ENCODE measurements at places on chromosomes 2 and 18. TPM values are rescaled to one million over a fixed set of nuclear protein-coding genes. Genes with fewer than 3 reads are reported as not detected.
A peak's percentile ranks its signal among the peaks of the same experiment; 100 is the strongest.

DNA sequence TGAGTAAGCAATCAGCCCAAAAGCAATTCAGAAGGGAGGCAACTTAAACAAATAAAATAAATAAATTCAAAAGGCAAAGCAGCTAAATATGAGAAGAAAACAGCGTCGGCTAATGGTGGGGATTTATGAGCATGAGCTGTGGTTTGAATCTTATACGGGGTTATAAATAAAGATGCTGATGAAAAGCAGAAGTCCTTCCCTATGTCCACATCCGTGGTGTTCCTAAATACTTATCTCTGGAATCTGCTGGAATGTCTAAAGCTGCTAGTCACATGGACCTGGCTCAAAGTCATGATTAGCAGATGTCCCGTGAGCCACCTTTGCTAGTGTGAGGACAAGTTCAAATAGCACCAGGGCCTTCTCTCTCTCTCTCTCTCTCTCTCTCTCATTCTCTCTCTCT lies 33.8 kb downstream of the SMIM21 start:
- no peak for DNase-seq

- DNase-seq, result no peak
These were observed 39.4 kb downstream of the HADHB start for GRCh38 chr2:26284132-26284531.

DNA sequence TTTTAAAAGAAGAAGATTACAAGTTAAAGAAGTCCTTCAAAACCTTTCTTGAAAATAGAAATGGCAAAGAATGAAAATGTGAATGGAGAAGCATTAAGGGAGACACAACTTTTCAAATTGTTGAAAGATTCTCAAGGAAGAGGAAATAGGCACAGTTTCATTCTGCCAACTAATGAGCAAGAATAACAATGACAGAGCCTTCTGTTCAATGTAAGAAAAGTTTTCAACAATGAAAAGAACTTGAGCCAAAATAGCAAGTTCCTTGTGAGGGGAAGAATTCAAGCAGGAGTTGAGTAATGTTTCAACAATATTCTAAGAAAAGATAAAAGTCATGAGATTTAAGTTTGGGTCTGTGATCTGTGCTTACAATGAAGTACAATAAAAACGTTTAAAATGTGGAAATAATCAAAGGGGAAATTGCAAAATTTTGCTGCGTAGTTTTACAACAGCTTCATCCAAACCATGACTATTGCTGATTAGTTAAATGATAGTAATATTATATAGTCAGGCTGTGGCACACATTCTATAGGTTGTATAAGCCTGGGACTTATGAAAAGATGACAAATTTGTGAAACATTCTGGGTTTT lies 122.6 kb downstream of the METTL4 start:
- no peak for DNase-seq

DNA sequence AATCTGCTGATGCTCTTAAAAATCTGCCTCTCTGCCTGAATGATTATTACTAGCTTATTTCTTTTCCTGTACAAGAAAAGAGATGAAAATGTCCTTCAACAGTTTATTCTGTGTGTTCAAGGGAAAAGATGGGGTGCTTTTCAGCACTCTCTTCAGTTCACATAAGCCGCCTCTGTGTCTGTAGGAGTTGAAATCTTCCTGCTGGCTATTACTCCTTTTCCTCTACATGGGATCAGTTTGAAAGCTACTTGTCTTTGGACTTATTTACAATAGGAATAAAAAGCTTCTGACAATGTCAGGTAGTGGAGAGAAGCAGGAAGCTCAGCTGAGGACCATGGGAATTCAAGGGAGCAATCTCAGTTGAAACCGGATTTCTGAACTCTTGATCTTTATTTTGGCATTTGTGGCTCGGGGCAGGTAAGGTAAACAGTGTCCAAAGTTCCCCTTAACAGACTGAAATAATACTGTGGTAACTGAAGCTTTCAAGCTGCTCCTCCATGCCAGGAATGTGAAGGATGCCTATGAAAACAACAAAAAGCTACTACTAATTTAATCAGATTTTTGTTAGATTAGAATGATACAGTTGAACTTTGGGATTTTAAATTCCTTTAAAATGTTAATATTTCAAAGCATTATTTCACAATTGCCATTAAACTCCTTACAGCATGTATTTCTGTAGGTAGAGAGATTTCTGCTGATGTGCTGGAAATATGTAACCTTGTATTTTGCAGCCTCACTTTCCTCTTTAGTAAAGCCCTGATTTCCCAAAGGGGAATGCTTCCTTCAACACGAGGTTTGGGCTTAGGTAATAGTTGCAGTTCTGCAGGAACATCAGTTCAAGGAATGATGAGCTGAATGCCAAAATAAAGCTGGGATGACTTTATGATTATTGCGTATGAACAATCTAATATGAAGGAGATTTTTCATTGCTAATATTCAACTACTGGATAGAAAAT lies 43.6 kb downstream of the MAPRE2 start:
- DNase-seq, result no peak

- no peak for DNase-seq
These were observed 100.8 kb upstream of the ATP5MC3 start for GRCh38 chr2:175282300-175282699.

DNA sequence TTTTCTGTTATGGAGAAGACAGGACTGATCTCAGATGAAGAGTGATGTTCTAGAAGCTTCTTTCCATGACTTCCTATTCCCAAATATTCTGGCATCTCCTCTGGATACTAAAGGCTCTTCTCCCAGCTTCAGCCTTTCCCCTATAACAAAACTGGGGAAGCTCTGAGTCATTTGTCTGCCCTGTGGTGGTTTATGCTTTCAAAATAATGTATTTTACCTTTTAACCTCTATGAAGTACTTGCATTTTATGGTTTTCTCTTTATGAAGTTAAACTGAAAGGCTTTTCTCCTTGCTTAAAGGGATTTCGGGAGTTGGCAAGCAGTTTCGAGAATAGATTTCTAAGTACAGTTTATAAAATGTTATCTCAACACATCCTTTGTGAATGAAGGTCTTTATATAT lies 104.4 kb downstream of the TANC1 start:
- DNase-seq, result no peak

- no peak for DNase-seq
These were observed 106.0 kb downstream of the MC4R start for GRCh38 chr18:60266558-60266957.

- no peak for DNase-seq
These were observed 235.6 kb upstream of the MYT1L start for GRCh38 chr2:2566396-2567323.

GRCh38 chr2:4780679-4781078 lies 911.5 kb upstream of the SOX11 start:
- DNase-seq, result no peak

DNA sequence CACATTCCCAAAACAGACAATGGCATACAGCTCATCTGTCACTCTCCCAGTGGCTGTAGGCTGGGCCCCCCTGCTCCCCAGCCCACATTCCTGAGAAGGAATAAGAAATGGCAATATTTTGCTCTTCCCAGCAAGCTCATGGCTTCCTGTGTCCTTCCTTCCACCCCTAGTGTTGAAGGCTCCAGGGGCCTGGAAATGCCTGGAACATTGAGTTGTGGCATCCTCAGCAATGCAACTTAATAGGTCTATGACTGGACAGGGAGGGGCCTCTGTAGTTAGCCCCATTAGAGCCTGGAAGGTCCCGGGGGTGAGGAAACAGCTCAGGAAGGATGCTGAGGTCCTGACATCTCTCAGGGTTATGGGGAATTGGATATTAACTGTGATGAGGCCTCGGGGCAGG lies 3.3 kb downstream of the KIF3C start:
- DNase-seq, result no peak

GRCh38 chr18:73879766-73880165 lies 267.9 kb downstream of the FBXO15 start:
- DNase-seq, result no peak

- peak; percentile 30 for DNase-seq
These were observed 1010.0 kb upstream of the CELF4 start for GRCh38 chr18:38575648-38576047.

GRCh38 chr2:38099099-38100028 lies 23.4 kb upstream of the CYP1B1 start:
- no peak for DNase-seq

GRCh38 chr2:27003007-27003406 lies 29.8 kb upstream of the TMEM214 start:
- no peak for DNase-seq

GRCh38 chr2:102057502-102058292 lies 65.9 kb downstream of the IL1R2 start:
- peak; percentile 47 for DNase-seq

DNA sequence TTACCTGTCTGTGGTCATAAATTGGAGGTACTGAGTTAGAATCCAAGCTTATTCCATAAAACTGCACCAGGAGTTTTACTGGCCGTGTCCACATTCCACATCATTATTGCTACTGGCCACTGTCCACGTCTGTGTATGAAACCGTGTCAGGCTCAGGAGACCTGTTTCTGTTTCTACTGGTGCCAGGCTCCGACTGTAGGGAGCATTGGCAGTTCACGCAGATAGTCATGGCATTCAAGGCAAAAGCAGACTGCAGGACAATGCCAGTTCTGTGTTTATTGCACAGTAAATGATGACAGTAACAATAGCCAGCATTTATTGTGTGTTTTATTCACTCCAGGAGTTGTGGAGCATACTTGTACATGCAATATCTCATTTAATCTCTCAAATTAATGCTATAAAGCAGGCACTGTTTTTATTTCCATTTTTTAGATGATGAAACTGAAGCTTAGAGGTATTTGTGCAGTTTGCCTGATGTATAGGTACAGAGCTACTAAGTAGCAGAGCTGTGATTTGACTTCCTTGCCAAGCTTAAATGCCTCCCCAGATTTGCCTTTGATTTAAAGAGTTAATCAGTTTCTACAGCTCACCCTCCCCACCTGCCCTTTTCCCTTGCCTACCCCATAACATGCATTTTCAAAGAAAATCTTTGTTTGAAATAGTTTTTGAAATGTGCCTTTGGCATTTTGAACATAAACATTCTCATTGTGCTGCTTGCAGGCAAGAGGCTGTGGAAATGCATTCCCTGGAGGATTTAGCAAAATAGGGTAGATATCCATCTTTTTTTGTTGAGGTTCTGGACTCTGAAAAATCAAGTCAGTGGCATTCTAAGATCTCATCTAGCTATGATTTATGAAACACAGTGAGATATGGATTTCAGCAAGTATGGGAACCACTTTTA lies 55.5 kb downstream of the MAP4K4 start:
- no peak for DNase-seq

GRCh38 chr2:28594332-28595108 lies 98.7 kb downstream of the PLB1 start:
- peak; percentile 93 for DNase-seq

GRCh38 chr2:119106301-119106897 lies 52.2 kb downstream of the C1QL2 start:
- DNase-seq, result peak; percentile 43

DNA sequence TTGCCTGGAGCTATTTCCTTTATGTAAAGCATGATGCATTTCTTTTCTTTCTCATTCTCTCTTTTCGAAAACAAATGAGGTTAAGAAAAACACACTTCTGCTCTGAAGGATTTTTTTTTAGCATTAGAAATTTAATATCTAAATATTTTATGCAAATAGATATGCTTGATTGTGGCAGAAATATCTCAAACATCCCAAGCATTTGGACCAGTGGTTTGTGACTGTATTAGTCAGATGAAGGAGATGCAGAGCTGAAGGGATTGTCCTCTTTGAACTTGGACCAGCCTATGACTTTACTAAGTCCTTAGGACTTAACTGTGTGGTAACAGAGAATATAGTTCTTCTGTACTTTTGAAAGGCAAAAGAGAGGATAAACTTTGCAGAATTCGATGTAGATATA lies 335.9 kb upstream of the NT5C1B start:
- no peak for DNase-seq

- DNase-seq, result peak; percentile 70
These were observed at the start of gene PSMA8 for GRCh38 chr18:26133652-26134051. Gene PSMA8, plus strand, starts transcription at chr18:26133869. Its CDS starts 97 bp downstream, at chr18:26133966.

DNA sequence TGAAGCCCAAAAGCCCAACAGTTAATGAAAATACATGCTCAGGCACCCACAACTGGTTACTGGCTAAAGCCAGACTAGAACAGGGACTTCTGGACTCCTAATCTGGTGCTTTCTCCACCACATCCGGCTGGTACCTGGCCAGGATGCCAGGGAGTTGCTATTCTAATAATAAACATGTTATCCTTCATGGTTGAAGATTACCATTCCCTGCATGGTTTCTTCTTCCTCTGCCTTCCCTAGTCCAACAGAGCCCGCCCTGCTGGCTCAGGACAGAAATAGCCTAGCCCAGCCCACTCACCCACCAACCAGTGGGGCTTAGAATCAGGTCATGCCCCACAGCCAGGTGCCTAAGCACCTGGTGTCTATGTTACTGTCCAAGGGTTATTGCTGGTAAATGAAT lies 184.2 kb downstream of the TMEM247 start:
- DNase-seq, result no peak

- DNase-seq, result no peak
These were observed 19.4 kb downstream of the KCNG2 start for GRCh38 chr18:79816981-79817606.

DNA sequence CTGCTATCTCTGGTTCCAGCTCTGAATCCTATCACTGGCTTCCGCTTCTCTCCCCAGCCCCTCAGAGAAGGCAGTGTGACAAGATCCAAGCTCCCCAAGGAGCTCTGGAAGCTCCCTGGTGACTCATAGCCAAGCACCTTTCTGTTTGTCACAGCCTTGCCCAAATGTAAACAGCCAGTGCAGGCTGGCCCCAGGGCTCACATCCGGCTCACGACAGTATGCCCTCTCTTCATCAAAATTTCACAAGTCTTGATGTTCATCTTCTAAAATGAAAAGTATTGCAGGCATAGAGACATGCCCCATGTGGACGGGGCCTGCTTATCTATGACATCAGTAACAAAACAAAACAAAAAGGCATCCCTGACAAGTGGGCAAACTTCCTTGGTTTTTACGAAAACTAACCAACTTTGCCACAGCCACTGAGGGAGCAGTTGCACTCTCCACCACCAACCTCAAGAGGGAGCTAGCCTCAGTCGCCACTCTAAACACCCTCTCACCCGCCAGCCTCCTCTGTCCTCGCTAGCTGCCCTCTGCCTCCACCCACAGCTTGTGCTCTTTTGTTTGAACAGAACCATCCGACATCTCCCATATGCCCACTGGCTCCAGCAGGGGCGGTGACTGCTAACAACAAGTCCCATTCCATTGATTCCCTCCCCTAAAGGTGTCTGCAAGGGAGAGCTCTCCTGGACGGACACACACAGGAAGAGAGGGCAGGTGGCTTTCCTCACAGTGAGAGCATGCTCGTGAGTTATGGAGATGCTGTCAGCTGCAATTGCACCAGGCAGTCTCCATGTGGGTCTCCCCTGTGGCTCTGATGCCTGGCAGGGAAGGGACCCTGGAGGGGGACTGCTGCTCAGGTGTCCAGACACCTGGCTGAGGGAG lies 71.0 kb upstream of the DAPL1 start:
- DNase-seq, result no peak

DES gene
- total RNA-seq, result not detected

MALL gene
- total RNA-seq, result not detected

IGFBP5 gene
- total RNA-seq, result not detected

AQP4 gene
- total RNA-seq, result not detected

COL4A3 gene
- total RNA-seq, result not detected

STAMBP gene
- 76.9 TPM for total RNA-seq

AFG3L2 gene
- total RNA-seq, result 64.0 TPM

TUBB8B gene
- total RNA-seq, result not detected

COA5 gene
- total RNA-seq, result 32.7 TPM

DNAJC5G gene
- not detected for total RNA-seq
